ENCODE measurements at places on chromosomes 6 and 20.

GRCh38 chr6:29011276-29011734 is 6.2 kb upstream of the ZNF311 start:
- DNase-seq = peak; percentile 53

- peak; percentile 87 for DNase-seq
Observed at GRCh38 chr6:79421707-79422484, 115.3 kb downstream of the LCA5 start.

GRCh38 chr20:15806105-15806504 is 767.1 kb downstream of the KIF16B start:
- DNase-seq = no peak

GRCh38 chr6:117266257-117267053 is 1.1 kb downstream of the VGLL2 start:
- no peak for DNase-seq

DNA sequence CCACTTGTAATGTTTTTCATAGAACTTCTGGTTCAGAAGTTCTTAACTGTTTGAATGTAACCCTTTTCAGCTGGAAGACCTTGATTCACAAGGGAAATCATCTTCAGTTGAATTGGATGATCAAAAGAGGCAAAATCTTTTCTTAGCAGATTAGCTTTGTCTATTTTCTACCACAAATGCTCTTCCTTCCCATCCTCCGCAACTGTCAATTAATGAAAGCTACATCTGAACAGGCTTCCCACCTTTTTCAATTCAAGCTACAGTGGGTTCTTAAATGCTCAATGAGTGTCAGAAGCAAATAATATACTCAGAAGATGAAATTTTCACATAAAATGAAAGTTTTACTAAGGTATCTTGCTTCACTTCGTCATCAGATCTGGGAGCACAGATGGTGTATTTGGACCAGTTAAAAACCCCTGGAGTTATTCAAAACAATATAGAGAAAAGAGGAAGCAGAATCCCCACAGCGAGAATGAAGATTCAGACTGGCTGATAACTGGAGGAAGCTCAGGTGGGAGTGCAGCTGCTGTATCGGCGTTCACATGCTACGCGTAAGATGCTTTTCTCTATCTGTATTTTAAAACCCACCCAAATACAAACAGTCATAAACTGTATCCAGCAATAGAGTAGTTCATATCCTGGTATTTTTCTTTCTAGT is 19.4 kb downstream of the QRSL1 start:
- DNase-seq = no peak

- DNase-seq = no peak
Observed at GRCh38 chr6:124796464-124796970, 165.7 kb upstream of the RNF217 start.

Data from stromal cell of bone marrow (primary cell).